CD8-positive, alpha-beta memory T cell (primary cell): ENCODE measurements at places on chromosomes 1 and 21.
A peak's percentile ranks its signal among the peaks of the same experiment; 100 is the strongest.

DNA sequence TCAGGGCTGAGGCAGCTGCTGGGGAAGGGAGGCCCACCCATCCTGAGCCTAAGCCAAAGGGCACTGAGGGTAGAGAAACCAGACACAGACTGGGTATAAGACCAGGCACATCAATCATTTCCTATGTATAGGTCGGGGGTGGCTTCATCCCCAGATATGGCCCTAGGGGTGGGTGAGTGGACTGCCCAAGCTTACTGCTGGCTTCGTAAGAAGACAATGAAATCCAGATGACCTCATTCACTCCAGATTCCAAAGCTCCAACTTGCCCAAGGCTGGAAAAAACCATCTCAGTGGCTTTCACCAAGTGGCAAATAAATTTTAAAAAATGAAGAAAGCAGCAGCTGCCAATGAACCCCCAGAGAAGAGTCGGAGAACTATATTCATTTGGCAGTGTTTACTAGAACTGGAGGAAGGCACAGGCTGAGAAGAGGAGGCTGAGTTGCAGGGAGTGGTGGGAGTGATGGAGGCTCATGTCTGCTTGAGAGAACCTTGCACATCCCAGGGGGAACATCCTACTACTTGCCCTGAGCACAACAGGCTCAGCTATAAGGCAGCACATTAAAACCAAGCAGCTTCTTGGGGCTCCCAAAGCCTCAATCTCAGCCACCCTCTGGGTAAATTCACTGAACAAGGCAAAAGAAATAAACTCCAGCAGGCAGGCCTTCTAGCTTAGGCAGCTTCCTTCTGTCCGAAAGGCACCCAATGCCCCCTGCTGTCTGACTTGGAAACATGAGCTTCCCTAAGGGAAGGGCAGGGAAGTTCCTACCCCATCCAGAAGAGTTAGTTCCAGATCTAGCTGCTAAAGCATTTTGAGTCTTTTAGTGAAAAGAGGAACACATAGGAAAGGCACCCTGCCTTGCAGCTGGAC lies 14.1 kb downstream of the PEA15 start:
- DNase-seq = no peak

DNA sequence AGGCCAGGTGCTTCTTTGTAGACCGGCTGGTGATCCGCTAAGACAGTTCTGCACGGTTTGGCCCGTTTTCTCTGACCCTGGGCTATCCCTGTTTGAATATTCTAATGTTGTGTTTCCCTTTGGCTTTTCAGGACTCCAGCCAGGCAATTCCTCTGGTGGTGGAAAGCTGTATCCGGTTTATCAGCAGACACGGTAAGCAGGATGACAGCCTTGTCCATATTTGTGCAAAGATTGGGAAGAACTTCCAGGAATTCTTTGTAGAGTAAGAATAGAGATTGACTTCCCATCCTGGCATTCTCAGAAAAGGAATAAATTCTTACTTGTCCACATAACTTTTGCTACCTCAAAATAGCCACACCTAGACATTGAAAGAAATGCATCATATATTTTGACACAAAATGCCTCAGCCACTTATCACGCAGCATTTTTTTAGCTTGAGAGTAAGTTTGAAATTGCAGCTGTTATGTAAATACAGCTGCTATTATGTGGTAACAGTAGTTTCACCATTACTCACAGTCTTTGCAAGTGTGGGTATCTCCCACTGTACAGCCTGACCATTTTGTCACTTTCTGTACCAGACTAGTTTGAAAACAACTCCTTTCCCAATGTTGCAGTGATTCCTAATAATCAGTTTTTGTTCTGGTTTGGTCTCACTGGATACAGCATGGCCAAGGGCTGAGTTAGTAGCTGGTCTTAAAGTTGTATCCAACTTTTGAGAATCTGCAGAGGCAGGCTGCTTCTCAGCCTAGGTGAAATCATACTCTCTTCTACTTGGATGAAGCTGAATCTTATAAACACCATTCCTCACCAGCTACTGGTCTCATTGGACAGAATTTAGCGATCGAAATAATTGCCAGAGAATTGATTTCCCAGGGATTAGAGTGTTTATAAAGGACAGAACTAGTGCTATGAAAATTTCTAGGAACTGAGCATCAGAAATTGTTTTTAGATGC lies 40.0 kb upstream of the IKBKE start:
- no peak for DNase-seq

DNA sequence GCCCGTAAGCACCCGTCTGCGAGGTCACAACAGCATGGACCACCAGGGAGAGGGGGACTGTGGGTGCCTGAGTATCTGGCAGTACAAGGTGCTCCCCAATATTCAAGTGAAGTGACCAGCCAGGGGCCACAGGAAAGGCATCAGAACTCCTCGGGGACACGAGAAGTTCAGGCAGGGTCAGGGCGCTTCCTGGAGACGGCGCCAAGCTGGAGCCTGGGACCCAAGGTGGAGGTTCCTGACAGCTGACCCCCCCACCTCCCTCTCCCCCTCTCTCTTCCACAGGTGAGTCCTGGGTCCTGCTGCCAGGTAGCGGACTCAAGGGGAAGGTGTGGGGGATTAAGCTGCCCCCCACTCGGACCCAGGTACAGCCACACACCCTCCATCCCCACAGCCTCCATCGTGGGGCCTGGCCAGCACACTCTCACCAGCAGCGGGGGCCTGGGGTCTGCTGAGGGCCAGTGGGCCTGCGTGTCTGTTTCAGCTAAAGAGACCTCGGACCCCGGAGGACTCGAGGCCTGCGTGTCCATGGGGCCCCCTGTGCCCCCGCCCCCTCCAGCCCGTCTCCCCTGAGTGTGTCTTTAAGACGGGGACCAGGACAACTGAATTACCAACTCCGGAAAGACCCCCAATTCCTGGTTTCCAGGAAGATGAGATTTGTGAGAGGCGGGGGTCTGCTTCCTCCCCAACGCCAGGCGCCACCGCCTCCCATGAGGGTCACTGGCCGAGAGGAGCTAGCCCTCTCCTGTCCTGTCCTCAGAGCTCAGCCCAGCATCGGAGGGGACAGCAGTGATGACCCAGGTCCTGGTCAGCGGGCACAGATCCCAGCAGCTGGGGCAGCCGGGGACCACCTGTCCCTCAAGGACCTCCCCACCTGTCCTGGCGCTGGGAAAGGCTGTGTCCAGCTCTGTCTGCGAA lies 6.2 kb downstream of the TNFRSF18 start:
- DNase-seq = no peak

- DNase-seq = no peak
Observed at GRCh38 chr1:181251713-181252075, 163.2 kb downstream of the IER5 start.

DNA sequence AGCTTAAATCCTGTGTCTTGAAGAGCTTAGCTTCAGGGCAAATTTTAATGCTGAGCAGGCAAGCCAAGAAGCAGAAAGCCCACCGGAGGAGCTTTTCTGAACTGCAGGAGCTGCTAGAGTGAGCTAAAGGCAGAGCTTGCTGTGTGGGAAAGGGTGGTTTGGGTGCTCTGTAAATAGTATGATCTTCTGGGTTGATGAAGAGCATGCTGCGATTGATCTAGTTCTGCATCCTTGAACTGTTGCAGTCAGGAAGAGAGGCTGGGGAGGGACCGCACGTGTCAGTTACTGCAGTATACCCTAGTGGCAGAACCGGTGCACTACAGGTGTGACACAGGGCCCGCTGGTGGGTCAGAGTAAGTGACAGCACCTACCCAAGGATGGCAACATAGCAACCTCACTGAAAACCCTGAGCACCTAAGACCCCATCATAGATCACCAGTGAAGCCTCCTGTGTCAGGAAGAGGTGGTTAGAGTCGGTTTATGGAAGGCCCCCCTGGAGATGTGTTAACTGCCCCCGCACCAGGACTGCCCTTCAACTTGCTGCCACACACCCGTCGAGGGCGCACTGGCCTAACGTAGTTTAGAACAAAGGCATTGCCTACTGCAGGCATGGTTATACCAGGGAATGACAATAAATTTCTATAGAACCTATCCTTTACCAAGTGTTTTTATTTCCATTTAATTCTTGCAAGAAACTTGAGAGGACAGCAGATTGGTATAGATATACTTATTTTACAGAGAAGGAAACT lies 146.0 kb upstream of the KIAA0040 start:
- peak; percentile 41 for DNase-seq

DNA sequence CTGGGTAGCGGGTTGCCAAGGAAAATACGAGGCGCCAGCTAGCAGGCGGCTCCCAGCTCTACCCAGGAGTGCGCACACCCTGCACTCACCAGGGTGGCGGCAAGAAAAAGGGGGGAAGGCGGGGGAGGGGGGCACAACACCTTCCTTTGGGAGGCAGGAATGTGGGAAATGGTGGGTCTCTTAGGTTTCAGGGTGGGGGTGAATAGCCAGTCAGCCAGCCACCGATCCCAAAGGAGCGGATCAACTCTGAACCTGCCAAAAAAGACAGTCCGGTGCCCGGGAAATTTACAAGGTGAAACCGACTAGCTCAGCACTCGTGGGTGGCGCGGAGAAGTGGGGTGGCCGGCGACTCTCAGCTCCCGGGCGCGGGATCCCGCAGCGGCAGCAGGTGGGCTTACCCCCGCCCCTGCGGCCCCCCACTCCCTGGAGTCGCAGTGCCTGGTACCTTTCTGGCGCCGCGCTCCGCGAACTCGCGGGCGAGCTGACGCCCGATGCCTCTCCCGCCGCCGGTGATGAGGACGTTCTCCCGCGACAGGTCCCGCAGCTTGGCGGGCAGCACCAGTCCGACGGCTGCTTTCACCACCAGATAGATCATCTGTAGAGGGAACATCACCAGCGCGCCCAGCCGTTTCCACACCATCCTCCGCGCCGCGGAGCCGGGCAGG lies 1.2 kb downstream of the DHRS3 start:
- DNase-seq = no peak

DNA sequence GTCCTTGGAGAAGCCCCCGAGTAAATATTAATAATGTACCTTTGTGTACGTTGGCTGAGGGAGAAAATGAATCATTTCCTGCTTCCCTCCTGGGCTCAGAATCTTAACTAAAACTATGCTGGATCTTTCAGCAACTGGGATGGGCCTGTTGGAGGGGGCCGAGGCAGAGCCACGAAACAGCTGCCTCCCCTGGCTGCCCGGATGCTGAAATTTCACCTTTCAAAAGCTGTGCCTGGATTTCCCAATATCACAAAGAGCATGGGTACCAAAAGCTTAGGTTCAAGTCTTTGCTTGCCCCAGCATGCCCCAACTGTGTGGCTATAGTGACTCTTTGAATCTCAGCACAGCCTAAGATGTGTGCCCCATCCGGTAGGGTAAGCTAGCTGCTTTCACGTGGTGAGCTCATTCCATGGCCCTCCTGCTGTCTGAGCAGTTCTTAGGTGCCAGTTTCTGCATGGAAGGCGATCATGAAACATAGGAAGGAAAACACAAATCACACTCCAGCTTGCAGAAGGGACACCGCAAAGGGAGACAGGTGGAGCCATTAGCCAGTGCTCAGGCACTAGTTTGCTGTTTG lies 473.5 kb downstream of the PTPRU start:
- no peak for DNase-seq

DNA sequence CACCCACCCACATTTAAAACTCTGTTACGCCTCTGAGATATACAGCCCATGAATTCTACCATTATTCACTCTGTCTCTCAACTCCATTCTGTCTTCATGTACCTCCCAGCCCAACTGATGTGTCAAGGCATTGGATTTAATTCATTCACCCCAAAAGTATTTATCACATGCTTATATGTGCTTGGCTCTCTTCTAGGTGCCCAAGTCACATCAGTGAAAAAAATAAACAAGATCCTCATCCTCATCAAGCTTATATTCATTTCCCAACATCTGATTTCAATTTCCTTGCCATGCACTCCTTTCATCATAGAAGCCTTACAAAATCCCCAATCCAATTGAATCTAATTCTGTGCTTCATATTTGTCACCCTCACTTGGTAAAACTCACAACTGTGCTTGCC lies 967.6 kb downstream of the LTN1 start:
- DNase-seq = no peak

- DNase-seq = no peak
Observed at GRCh38 chr1:61818992-61819391, 76.7 kb downstream of the PATJ start.

GRCh38 chr1:197394831-197395608 lies 127.0 kb downstream of the CRB1 start:
- no peak for DNase-seq

DNA sequence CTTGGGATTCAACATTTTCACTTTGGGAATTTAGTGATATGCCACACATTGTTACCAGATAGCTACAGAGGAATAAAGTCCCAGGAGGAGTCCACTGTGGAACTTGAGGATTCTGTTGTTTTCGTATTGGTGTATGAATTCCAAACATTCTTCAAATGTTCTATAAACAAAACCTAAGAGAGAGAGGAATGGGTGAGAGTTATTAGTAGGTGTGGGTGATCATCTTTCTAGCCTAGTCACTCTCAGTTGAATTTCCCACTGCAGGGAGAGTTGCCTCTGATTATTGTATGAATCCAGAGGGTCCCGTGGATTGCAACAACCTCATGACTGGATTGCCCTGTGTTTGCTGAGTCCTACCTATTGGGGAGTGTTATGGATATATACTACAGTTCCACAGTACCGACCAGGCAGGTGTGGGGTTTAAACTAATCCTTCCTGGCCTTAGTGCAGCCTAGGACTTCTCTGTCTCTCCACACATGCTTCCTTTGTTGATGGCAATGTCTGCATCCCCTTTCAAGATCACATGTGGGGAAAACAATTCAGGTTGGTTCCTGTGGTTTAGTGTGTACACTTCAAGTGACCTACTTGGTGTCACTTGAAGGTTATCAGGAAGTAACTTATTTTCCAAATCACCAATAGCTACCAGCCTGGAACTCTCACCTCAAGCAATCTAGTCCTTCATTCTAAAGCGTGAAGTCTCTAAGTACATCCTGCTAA lies 91.8 kb downstream of the ADCY10 start:
- no peak for DNase-seq

GRCh38 chr1:19411612-19412011 lies 73.7 kb downstream of the CAPZB start:
- DNase-seq = no peak

GRCh38 chr21:40768056-40768455 lies 78.9 kb downstream of the DSCAM start:
- no peak for DNase-seq

DNA sequence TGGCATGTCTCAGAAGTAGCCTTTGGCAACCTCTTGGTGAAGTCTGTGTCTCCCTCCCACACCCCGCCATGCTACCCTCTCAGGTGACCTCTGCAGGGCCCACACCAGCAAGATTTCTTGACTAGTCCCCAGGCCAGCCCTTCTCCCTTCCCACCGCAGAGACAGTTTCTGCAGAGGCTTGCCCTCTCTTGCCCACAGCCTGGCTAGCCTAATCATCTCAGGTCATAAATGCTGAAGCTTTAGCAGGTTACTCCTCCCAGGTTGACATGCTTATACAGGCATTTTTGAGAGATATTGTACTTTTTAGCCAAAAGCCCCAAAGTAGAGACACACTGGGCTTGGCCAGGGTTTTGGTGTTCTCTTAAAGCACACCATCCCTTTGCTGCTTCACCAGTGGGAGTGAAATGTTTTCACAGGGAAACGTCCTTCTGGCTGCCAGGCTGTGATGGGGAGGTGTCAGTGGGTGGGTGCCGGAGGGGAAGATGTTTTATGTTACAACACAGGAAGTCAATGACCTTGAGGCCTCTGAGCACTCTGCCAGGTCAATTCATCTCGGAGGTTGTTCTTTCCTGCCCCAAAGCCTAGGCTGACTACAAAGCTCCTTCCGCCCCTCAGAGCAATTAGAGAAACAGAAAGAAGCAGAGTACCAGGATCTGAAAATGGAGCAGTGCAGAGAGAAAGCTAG lies 58.5 kb downstream of the STYXL2 start:
- no peak for DNase-seq
